ENCODE measurements at places on chromosomes 6 and 20. TPM values are rescaled to one million over a fixed set of nuclear protein-coding genes. Genes with fewer than 3 reads are reported as not detected.

Gene BPI
- 0.80 TPM for polyA plus RNA-seq

Gene GHRH
- polyA plus RNA-seq = not detected

Gene SRMS
- polyA plus RNA-seq = 0.15 TPM

Gene PSORS1C1
- 0.09 TPM for polyA plus RNA-seq

Gene GINM1
- 58.7 TPM for polyA plus RNA-seq

Measured in right lung (tissue), 10 donors.